T-helper 9 cell (primary cell): ENCODE measurements at places on chromosomes 3 and 15.

GRCh38 chr15:41794081-41794480 lies 19.8 kb downstream of the MAPKBP1 start:
- DNase-seq, result no peak

- DNase-seq, result no peak
These were observed 51.3 kb downstream of the CCK start for GRCh38 chr3:42214565-42215283.

GRCh38 chr3:114026331-114026730 lies 30.0 kb downstream of the CCDC191 start:
- DNase-seq, result no peak

GRCh38 chr3:116524453-116525210 lies 79.3 kb upstream of the LSAMP start:
- DNase-seq, result no peak

- no peak for DNase-seq
These were observed 24.2 kb downstream of the PFKFB4 start for GRCh38 chr3:48532271-48532976.

DNA sequence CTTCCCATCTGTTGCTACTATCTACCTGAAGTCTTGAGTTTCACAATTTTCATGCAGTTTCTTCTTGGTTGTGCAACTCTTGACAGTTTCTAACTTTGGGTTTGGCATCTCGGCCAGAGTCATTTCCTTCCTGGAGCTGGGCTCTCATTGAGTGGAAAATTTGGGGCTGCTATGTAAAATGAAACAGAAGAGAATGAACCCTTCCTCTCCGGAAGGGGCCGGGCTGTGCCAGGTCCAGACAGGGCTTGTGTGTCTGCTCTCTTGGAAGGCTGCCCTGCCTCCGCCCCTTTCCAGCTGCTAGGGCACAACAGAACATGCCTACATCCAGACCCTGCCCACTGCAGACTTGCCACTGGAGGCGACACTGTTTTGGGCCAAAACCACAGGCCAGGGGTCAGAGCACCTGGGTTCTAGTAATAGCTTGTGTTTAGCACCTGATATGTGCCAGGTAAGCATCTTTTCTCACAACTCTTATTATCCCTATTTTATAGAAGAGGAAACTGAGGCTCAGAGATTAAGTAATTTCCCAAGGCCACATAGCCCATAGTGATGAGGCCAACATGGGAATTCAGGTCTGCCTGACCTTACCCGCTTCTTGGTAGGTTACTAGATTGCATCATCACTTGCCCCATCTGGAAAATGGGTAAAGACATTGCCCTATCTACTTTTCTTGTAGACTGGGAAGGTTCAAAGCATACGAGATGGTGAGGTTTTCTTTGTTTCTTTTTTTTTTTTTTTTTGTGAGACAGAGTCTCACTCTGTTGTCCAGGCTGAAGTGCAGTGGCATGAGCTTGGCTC lies 25.0 kb downstream of the IRAK2 start:
- DNase-seq, result peak; percentile 17

DNA sequence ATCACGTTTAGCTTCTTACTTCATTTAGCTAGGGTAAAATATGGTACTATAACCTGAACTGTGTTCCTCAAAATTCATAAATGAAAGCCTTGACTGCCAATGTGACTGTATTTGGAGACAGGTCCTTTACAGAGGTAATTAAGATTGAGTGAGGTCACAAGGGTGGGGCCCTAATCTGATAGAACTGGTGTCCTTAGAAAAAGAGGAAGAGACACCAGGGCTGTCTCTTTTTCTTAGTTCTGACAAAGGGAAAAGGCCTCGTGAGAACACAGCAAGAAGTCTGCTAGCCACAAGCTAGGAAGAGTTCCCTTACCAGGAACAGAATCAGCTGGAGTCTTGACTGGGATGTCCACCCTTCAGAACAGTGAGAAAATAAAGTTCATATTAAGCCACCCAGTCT lies 162.7 kb downstream of the GMNC start:
- no peak for DNase-seq

DNA sequence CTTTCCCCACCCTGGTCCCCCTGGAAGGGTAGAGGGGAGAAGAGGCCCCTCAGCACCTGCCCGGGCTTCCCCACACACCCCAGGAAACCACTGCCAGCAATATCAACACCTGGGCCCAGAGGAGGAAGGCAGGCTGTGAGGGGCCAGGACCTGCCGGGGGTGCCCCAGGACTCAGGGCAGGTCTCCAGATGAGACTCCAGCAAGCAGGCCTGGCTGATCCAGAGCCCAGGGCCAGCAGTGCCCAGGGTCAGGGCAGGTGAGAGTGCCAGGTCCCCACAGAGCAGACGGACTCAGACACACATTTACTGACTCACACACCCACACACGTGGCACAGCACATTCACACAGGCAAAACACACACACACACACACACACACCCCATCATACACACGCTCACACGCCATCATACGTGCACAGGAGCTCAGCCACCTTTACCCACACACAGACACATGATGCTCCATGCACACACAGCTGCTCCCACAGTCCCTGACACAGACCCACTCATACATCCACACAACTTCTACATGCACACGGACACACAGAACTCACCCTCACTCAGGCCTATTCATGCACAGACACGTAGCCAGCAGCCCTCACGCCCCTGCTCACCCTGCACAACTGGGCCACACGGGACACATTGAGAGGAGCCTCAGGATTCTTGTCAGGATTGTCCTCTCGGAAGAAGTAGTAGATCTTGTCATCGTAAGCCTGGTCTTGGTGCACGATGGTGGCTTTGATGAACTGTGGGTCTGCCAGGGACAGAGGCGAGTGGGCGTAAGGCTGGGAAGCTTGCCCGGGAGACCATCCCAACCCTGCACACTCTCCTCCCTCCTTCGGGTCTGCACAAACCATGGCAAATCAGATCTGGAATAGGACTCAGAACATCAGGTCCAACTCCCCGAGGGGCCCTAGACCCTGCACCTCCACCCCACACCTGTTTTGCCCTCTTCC lies 17.5 kb downstream of the SEMA7A start:
- DNase-seq, result no peak

- no peak for DNase-seq
These were observed 119.3 kb downstream of the TMCO5A start for GRCh38 chr15:38053776-38054175.

DNA sequence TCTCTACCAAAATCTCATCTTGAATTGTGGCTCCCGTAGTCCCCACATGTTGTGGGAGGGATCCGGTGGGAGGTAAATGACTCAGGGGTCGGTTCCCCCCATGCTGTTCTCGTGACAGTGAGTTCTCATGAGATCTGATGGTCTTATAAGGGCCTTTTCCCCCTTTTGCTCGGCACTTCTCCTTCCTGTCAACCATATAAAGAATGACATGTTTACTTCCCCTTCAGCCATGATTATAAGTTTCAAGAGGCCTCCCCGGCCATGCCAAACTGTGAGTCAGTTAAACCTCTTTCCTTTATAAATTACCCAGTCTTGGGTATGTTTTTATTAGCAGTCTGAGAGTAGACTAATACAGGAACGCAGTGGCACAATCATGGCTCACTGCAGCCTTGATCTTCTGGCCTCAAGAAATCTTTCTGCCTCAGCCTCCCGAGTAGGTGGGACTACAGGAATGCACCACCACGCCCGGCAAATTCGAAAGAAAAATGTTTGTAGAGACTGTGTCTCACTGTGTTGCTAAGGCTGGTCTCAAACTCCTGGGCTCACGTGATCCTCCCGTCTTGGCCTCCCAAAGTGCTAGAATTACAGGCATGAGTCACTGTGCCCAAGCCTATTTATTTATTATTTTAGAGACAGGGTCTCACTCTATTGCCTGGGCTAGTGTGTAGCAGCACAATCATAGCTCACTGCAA lies 101.0 kb downstream of the ATP10A start:
- no peak for DNase-seq

DNA sequence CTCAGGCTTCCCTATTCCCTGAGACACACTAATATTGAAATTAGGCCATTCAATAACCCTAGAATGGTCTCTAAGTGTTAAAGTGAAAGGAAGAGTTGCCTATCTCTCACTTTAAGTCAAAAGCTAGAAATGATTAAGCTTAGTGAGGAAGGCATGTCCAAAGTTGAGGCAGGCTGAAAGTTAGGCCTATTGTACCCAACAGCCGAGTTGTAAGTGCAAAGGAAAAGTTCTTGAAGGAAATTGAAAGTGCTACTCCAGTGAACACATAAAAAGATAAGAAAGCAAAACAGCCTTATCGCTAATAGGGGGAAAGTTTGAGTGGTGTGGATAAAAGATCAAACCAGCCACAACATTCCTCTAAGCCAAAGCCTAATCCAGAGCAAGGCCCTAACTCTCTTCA lies 117.9 kb upstream of the SPATA12 start:
- DNase-seq, result no peak

DNA sequence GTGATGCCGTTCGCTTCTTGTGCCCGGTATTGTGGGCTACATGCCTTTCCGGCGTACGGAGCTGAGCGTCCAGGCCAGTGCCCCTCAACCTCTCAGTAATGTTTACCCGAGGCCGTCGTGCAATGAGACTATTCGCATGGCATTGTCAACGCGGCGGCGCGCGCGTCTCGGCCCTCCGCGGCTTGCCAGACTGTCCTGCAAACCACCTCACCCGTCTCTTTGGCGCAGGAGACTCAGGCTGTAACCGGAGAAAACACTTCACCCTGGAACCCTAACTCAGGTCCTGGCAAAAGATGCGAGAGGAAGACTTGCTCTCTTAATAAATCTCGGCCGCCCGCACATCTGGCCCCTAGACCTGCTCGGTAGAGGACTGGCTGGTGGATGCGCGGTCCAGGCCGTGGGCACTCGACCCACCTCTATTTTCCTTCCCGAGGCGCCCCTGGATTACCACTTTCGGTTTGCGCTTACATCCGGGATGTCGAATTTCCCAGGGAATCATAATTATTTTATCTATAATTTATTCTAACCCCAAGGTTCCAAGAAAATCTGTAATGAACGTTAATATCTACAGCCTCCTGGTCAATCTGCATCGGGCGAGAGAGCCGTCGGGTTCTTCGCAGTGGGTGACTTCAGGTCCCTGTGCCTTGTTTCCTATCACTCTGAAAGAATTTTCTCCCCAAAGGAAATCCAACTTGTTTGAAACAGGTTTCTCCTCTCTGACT lies 71.8 kb upstream of the POLG start:
- no peak for DNase-seq

DNA sequence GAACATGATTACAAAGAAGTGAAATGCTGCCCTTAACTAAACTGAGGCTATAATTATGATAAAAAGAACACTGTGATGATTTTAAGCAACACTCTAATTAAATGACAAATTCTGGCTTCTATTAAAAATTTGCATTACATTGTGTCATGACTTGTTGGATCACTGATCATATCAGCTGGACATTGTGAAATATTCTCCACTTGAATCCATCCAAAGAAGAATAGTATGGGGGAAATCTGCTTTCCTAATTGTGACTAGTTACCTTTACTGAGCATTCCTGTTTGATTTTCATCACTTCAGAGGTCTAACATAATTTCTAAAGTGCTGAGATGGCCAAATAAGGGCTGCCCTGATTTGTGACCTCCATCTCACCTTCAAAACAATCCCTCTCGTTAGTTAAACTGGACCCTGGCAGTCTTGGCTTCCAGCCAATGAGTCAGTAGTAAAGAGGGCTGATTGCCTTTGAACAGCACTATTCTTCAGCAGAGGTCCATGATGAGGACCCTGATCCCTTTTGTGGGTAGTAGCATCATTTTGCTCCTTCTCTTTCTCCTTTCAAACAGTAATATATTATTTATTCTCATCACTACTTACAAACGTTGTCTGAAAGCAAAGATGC lies 53.5 kb upstream of the LEKR1 start:
- no peak for DNase-seq

GRCh38 chr15:94542391-94542790 lies 311.0 kb downstream of the MCTP2 start:
- no peak for DNase-seq

- DNase-seq, result no peak
These were observed 67.4 kb upstream of the FNDC3B start for GRCh38 chr3:171971919-171972514.

GRCh38 chr3:42213417-42213816 lies 52.6 kb downstream of the CCK start:
- DNase-seq, result no peak

DNA sequence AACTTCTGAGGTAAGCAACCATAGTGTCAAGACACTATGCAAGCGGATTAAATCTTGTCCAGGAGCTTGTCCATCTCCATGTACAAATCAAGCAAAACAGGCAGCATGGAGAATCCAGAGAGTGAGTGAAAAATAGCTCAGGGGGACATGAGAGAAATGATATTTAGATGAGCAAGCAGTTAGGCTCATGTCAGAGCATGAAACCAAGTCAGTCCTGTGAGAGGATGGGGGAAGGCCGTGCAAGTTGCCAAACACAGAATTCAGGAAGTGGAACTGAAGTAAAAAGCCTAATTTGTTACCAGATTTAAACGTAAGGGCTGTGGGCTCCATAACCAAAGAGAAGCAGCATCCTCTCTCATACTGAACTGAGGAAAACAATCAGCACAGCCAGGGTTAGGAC lies 995.9 kb downstream of the MCTP2 start:
- no peak for DNase-seq

DNA sequence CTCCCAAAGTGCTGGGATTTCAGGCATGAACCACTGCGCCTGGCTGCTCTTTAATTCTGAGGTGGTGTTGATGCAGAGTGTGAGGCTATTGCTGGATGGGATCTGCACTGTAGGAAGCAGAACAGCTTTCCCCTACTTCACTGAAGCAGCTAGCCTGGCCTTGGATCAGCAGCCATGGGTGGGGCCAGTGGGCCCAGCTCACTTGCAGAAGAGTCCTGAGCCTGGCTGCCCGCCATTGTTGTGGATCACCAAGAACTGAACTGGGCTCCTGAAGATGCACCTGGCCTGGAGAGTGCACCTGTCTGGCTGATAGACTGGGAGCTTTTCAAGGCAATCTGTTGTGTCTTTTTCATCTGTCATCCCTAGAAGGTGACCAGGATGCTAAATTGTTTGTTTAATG lies 11.9 kb downstream of the TLNRD1 start:
- no peak for DNase-seq

DNA sequence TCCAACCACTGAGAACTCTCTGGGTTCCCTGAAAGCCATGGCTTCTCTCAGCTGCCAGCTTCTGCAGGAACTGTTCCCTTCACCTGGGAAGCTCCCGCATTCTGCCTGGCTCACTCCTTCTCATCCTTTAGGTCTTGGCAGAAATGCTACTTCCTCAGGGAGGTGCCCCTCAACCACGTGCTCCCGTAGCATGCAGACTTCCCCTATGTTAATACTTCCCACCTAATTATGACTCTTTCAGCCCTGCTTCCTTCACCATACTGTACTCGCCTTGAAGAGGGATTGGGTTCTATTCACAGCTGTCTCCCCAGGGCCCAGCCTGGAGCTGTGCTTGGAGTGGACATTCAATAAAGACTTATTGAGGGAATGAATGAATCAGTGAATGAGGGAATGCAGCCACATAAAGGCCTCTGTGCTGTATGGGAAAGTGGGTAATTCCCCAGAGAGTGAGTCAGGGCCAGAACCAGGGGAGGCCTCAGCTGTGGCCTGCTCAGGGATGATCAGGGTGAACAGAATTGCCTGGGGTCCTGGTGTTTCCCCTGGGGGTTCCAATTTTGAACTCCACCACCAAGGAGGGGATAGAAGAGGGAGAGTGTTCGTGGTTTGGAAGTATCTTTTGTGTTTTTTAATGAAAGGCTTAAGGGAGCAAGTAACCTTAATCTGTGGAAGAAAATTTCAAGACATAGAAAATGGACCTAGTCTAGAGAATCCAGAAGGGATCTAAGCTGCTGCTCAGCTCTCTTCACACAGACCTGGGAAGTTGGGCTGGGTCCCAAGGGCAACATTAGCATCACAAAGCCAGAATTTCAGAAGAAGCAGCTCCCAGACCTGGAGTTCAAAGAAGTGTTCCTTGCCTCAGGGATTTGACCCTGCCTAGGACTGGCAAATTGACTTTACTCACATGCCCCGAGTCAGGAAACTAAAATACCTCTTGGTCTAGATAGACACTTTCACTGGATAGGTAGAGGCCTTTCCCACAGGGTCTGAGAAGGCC lies 14.6 kb upstream of the FAM107A start:
- DNase-seq, result no peak
